ENCODE measurements at places on chromosomes 16 and 17.

DNA sequence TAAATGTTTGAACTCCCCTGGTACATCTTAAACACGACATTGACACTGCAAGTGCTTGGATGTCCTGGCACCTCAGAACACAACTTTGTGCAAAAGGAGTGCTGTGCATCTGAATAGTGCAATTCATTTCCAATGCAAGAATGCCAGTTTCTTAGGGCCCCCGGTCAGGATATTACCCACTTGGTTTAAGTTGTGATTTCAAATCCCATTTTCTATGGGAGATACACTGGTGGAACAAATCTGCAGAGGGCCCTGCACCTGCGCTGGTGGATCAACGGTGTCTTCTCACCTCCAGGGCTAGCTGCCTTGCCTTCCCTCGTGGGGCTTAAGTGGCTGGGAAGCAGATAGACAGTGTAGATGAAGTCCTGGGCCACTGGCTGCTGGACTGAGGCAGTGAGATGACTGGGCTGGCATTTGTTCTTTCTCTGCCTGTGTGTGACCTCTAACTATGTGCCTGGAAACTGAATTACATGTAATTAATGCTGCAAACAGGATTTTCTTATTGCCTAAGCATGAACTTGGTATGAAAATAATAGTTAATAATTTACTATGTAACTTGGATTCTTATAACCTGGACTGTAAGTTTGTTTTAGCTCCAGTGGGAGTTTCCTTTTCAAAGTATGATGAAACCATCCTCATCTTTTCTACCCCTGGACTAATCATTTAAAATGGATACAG lies 20.9 kb downstream of the HAPSTR1 start:
- no peak for DNase-seq

DNA sequence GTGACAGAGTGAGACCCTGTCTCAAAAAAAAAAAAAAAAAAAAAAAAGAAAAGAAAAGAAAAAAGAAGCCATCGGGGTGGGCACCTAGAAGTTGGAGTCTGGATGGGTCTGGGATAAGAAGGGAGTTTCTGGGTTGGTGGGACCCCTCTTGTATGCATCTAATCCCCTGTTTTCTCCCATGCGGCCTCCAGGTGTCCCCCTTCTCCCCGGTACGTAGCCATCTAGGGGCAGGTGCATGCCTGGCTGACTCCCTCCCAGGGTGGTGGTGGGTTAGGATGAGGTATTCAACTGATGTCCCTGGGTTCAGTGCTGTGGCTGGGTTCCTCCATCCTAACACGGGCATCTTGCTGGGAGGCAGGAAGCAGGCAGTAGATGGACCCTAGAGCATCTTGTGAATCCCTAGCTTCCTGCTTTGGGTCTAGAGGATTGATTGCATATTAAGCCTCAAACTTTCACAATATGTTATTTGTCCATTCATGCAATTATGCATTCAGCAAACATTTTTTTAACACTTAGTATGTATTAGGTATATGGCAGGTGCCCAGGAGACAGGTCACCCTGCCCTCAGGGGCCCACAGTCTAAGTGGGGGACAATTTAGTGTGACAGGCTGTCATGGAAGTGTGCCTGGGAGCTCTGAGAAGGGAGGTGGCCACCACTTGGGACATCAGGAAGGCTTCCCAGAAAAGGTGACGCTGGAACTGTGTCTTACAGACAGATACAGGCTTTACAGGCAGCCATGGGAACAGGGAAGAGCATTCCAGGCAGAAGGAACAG lies 13.1 kb downstream of the FMNL1 start:
- peak; percentile 66 for DNase-seq

DNA sequence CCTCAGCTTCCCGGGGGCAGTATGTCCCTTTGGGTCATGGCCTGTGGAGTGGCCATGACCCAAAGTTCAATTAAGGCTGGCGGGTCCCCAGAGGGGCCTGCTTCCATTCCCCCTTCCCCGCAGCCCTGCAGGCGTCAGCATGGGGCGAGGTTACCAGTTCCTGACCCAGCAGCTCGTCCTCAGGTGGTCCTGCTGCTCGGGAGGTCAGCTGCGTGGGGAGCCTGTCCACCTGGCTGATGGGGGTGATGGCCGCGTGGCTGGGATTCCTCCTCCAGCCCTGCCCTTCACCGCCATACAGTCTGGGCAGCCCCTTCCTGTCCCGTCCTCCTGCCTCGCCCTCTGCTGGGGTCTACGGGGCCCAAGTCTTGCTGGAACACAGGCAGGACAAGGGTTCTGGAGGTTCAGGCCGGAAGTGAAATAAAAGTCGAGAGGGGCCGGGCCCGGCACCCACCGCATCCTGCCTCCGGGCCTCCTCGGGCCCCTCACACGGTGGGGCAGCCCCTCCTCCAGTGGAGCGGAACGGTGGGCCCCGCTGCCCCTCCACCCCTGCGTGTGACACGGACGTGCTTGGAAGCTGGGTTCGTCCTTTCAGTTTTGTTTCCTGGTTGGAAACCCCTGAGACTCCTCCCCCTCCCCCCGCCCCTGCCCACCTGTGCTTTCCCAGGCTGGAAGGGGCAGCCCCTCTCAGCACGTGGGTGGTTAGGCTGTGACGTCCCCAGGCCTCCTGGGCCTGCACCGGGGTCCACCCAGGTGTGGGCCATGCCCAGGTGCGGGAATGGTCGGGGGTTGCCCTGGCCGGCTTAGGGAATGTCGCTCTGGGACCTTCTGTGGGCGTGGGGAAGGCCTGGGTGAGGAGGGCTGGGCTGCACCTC lies 6.8 kb downstream of the UBALD2 start:
- DNase-seq: peak; percentile 95

GRCh38 chr17:35084987-35085386 lies 21.5 kb upstream of the RFFL start:
- peak; percentile 32 for DNase-seq

DNA sequence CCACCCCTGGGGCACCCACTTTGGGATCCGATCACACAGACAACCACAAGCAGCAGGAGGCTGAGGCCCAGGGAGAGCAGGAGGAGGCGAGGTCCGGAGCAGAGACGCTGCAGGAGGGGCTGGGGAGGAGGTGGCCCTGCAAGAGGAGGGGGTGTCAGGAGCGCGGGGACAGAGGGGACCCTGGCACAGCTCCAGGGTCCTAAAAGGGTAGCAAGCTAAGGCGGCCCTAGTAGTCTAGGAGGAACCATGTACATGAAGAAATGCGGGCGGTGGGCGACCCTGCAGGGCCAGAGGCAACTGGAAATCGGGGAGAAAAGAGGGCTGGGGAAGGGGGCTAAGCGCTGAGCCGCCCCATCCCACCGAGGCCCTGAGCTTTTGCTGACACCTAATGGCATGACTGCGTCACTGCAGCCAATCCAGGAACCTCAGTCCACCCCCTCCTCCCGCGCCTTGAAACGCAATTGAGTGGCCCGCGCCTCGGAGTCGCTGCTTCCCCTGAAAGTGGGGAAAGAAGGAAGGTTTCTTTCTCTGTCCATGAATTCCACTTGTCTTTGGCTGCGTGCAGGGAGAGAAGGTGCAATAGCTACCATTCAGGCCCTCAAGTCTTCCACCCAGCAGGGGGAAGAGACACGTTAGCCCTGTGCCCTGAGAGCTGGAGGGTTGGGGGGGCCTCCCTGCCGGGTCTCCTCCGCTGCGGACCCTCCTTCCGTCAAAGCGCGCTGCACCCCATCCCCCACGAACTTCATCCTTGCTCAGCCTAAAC lies 1.8 kb downstream of the ASGR1 start:
- DNase-seq: peak; percentile 82

DNA sequence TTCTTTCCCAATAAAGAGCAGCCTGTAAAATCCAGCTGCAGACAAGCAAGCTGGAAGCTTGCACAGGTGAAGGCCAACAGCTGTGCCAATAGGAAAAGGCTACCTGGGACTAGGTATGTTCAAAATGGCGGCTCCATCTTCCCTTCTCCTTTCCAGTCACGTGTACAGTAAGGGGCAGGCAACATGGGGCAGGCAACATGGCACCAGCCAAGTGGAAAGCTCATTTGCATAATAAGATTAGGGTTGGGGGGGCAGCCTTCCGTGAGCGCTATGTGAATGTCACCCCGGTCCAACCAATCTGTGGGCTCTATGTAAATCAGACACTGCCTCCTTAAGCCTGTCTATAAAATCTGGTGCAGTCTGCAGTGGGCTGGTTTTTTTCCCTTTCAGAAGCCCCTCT lies 31.3 kb downstream of the TVP23A start:
- no peak for DNase-seq

DNA sequence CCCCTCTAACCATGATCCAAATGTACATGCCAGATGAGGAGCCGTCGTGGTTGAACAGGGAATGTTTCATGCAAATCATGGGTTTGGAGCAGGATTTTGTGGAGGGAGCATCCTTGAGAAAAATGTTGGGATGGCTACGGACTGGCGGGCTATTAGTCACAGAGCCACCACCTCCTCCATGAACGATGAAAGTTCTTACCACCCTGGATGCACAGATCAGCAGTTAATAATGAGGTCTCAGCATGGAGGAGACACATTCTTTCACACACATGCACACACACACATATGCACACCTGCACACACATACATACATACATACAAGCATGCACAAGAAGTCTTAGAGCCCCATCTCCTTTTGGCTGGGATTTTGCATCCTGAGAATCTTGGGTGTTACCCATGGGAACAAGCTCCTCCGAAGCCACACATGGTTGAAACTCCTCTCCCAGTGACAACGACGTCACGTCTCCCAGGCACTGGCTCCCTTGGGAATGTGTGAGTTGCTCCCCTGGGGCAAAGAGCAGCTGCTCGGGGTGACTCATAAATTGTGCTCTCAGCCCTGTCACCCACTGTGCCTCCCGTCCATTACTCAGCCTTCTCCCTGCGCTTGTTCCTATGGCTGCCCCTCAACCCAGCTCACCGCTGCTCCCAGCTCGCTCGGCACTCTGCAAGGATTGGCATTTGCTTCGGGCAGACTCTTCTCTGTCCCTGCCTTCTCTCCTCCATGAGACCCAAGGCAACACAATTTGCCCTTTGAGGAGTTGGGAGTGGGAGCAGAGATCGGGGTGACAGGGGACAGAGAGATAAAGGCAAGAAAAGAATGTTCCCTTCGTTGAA lies 344.6 kb downstream of the SOX9 start:
- no peak for DNase-seq

- DNase-seq: no peak
Measured at GRCh38 chr16:68506331-68507053, 32.6 kb upstream of the ZFP90 start.

- no peak for DNase-seq
Measured at GRCh38 chr17:79438058-79438457, 172.8 kb downstream of the RBFOX3 start.

DNA sequence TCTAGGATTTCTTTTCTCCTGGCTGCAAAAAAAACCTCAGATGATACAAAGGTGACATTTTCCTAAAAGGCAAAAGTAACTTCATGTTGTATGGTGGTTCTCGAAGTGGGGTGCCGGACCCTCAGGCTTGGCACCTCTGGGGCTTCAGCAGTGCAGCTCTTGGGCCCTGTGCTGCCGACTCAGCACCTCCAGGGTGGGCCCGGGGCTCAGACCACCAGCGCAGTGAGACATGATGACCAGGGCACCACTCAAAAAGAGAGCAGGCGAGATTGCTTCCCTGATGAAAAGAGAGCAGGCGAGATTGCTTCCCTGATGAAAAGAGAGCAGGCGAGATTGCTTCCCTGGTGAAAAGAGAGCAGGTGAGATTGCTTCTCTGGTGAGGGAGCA lies 98.7 kb upstream of the ZNF750 start:
- DNase-seq: no peak

DNA sequence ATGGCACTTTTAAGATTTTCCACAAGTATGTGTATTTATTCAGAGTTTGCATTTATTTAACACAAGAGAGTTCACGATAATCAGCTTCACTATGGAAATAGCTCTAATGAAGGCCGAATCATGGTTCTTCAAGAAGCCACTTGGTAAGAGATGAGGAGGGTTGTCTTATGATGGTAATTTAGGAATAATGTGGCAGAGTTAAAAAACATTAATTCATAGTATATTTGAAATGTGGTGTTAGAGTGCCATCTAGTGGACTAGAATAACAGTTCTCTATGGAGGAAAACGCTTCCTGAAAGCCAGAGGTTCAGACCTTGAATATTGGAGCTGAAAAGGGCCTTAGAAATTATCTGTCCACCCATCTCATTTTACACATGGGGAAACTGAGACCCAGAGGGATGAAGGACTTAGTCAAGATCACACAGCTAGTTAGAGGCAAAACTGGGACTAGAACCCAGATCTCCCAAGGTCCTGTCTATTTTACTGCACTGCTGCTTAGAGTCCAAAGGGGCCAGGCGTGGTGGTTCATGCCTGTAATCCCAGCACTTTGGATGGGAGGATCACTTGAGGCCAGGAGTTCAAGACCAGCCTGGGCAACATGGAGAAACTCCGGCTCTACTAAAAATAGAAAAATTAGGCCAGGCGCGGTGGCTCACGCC lies 33.8 kb upstream of the KPNB1 start:
- no peak for DNase-seq

GRCh38 chr17:10251212-10251948 lies 53.0 kb upstream of the GAS7 start:
- DNase-seq: no peak

GRCh38 chr16:76856112-76856511 lies 334.9 kb upstream of the MON1B start:
- DNase-seq: no peak

Data from activated CD4-positive, alpha-beta T cell treated with anti-CD3 and anti-CD28 coated beads for 36 hours (primary cell).